GDM1 (cell line): ENCODE measurements at places on chromosomes 7 and 10.

DNA sequence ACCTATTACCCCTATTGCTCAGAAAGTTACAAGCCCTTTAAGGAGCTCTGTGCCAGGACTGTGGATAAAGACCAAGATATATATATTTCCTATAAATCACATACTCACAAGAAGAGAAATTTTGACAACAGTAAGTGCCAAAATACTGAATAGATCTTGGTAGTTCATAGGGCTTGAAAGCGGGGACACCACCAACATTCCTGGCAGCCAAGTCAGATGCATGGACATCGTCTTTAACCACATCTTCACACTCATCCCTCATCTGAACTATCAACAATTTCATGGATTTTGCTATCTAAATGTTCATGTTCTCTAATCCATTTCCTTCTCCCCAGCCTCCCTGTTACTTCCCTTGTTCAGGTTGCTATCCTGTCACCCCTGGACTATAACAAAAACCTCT lies 67.5 kb upstream of the LRRC17 start:
- no peak for DNase-seq

DNA sequence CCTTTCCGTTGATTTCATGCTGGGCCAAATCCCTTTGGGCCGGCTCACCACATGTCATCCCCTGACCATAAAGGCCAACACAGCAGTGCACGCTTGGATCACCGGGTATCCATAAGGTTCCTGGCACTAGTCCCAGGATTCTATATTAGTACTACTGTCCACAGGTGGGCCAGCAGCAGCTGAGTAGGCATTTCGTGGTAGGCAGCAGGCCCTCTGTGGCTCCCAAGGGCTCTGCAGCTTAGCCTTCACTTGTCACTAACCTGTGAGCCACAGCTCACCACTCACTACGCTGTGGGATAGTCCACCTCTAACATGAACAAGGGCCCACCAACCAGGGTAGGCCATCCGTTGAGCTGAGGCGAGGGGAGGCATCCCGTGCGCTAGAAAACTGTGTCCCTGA lies 89.2 kb upstream of the MALRD1 start:
- no peak for DNase-seq

- DNase-seq = no peak
Measured at GRCh38 chr7:143013893-143014292, 13.0 kb downstream of the OR9A2 start.

GRCh38 chr7:110962826-110963225 lies 128.1 kb upstream of the LRRN3 start:
- no peak for DNase-seq

- DNase-seq = no peak
Measured at GRCh38 chr7:144527051-144527471, 123.6 kb upstream of the NOBOX start.

DNA sequence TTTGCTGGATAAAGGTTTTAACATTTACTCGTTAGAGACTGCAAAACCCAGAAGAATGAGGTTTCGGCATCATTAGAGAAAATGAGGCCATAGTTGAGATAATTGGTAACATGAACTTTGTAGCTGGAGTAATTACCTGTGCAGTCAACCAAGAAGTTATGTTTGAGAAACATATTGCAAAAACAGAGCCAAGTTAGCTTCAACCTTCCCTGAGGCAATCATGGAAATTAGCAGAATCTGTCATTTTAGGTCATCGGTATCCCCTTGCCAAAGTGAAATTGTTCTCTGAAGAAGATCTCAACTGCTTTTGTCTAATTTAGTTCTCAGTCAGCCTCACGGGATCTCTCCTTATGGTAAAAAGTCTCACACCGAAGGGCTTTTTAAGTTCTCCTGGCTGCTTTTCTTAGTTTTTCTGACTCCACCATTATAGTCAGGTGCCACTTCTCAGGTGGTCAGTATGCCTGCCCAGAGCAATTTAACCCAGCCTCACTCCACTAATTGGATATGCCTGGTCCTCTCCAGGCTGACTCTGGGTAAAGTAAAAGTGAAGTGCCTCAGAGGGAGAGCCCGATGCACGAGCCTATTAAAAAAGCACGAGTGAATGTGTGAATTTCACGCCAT lies 52.5 kb downstream of the NRCAM start:
- DNase-seq = no peak

DNA sequence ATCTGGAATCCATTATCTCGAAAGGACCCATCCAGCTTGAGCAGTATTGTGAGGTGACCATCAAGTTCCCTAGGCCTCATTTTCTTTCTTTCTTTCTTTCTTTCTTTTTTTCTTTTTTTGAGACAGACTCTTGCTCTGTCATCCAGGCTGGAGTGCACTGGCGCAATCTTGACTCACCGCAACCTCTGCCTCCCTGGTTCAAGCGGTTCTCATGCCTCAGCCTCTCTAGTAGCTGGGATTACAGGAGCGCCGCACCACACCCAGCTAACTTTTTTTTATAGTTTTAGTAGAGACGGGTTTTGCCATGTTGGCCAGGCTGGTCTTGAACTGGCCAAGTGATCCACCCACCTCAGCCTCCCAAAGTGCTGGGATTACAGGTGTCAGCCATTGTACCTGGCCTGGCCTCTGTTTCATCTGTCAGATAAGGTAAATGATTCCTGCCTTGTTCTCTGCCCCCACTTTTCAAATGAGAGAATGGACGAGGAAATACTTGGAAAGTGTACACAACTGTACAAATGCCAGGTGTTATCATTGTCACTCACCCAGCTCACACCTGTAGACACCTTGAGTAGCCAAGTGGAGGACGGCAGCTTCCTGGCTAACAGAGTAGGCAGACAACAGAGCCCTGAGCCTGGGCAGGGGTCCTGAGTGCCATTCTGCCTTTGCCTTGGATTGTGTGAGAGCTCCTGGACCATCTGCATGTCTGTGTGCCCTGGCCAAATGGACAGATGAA lies 54.1 kb downstream of the HK1 start:
- DNase-seq = no peak

DNA sequence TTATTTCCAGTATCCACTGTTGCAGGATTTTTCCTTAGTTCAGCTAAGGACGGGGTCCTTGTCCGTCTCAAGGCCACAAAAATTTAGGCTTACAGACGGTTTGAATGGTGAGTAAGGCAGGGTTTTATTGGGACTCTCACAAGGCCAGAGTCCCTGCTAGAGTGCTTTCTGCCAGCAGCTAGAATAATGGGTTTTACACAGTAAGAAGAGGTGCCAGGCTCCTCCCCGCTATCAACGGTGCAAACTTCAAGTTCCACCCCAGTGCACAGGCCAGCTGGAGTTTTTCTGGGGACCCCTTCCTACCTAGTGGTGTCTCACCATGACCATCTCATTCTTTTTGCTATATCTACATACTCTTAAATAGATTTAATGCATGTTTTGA lies 198.5 kb upstream of the KCTD7 start:
- DNase-seq = no peak

- DNase-seq = no peak
Measured at GRCh38 chr10:96878057-96878456, 46.0 kb downstream of the LCOR start.

GRCh38 chr10:76453997-76454396 lies 1022.6 kb downstream of the LRMDA start:
- no peak for DNase-seq

GRCh38 chr10:29618341-29619171 lies 16.2 kb downstream of the SVIL start:
- DNase-seq = no peak

- DNase-seq = no peak
Measured at GRCh38 chr10:85377029-85377806, 989.4 kb downstream of the GRID1 start.

- no peak for DNase-seq
Measured at GRCh38 chr7:17044861-17045260, 163.1 kb upstream of the AGR3 start.

- DNase-seq = no peak
Measured at GRCh38 chr10:32095116-32095733, 39.0 kb upstream of the KIF5B start.

- DNase-seq = no peak
Measured at GRCh38 chr7:132765861-132766260, 189.6 kb upstream of the PLXNA4 start.

DNA sequence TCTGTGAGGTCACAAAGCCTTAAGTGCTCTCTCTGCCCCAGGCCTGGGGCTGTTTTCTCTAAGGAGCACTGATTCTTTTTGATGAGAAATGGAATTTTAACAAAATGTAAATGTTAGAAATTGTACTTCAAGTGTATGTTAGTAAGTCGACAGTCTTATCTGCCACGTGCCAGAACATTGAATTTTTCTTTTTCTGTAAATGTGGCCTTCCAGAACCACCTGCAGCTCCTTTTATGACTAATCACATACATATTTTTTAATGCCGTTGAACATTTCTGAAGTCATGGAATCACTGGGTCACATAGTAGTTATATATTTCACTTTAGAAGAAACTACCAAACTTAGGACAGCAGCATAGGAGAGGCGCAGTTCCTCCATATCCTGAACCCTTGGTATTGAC lies 38.0 kb downstream of the UBE3C start:
- no peak for DNase-seq

DNA sequence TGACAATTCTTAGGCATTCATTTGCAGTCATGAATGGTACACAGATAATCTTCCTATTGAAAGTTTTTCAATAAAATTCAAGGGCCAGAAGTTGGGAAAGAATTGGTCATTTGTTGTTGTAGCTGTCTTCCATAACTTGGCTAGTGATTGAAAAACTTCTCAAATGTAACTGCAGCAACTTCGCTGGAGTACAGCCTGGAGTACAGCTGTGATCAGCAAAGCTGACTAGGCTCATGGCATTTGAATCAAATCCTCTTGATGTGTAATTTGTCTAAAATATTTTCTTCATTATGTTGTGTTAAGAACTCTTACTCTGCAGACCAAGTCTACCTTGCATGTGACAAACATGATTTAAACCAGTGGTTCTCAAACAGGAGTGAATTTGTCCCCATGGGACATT lies 226.5 kb upstream of the STEAP1 start:
- no peak for DNase-seq

GRCh38 chr10:62803724-62804355 lies 680 bp upstream of the ADO start:
- no peak for DNase-seq

- no peak for DNase-seq
Measured at GRCh38 chr10:124678557-124679240, 65.5 kb downstream of the FAM53B start.

- no peak for DNase-seq
Measured at GRCh38 chr10:99619090-99619800, 994 bp downstream of the SLC25A28 start.

DNA sequence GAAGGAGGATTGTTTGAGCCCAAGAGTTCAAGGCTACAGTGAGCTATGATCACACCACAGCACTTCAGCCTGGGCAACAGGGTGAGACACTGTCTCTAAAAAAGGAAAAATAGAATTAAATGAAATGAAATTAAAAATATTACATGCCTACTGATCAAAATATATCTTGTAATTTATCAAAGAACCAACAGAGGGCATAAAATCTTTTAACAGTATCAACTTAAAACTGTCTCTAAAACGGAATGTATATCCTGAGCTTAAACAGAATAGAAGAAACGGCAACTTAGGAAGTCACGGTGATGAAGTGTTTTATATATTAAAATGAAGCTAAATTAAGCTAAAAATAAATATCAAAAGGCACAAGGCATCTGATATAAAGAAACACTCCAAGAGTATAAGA lies 78.8 kb downstream of the MTPAP start:
- DNase-seq = no peak

DNA sequence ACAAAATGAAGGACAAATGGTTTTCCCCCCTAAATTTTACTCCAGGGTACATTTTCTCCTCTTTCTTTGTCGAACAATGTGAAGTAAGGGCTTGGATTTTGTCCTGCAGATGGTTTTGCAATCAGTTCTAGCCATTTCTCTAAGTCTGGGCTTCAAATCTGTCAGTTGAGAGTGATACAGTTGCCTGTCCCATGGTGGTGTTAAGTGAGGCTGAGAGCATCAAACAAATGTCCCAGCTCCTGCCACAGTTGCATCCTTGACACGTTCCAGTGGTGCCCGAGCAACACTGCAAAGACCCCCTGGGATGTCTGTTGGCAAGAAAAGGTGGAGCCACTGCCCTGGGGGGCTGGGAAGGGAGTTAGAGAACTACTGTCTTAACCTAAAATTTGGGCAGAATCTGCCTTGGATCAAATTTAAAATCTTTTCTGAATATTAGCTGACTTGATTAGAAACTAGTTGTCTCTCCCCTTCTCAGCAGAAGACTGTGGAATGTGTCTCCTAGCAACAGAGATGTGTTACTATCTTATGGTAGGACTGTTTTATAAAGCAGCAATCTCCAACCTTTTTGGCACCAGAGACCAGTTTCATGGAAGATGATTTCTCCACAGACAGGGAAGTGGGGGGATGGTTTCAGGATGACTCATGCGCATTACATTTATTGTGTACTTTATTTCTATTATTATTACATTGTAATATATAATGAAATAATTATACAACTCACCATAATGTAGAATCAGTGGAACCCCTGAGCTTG lies 102.0 kb upstream of the STEAP1B start:
- DNase-seq = no peak

- DNase-seq = no peak
Measured at GRCh38 chr10:10850214-10850613, 167.5 kb upstream of the CELF2 start.

GRCh38 chr7:91457208-91457607 lies 193.0 kb downstream of the FZD1 start:
- no peak for DNase-seq

GRCh38 chr7:5779141-5779540 lies 2.3 kb downstream of the RNF216 start:
- DNase-seq = no peak

DNA sequence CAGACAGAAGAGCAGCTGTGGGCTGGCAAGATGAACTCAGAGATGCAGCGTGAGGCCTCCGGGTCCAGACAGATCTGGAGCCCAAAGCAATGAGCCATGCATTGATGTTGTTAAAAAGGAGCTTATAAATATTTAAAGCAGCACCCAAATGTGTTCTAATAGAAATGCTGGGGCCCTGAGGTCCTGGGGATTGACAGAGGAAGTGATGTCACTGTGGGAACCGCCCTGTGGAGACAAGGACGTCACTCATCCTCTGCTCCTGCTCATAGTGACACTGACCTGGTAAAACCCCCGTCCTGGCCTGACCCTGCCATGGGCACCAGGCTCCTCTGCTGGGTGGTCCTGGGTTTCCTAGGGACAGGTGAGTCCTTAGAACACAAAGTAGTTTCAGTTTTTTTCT lies 197.0 kb upstream of the PRSS58 start:
- DNase-seq = no peak

DNA sequence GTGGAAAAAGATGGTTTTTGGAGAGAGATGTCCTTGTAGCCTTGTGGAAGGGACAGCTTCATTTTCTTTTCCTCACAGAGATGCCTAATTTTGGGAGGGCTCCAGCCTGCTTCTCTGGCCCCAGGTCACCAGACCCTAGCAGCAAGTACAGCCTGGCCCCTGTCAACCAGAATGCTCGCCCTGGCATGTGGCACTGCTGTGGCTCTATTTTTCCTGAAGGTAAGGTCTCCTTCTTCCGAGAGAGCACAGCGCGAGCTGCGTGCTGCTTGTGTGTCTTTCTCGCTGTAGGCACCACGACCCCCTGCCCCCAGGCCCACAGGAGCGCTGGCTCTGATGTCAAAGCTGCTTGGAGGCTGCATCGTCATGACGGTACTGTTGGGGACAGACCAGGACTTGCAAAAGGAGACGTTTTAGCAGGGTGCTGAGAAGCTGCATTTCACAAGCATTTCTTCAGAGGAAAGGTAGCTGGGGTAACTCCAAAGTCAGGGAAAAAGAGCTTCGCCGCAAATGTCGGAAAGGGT lies 58.7 kb downstream of the CLEC2L start:
- no peak for DNase-seq
